ENCODE measurements at places on chromosomes 2 and 18. TPM values are rescaled to one million over a fixed set of nuclear protein-coding genes. Genes with fewer than 3 reads are reported as not detected.

Gene RESP18
- total RNA-seq, result not detected

Gene CPO
- not detected for total RNA-seq

Gene MAPK4
- not detected for total RNA-seq

Gene ANKRD44
- 320 TPM for total RNA-seq

Gene STARD6
- not detected for total RNA-seq

Gene SCYGR4
- total RNA-seq, result not detected

Gene ANKRD53
- total RNA-seq, result 0.88 TPM

Gene EGR4
- not detected for total RNA-seq

Gene KIAA2012
- total RNA-seq, result not detected

Gene RTKN
- total RNA-seq, result 0.95 TPM

Gene SP140
- 57.8 TPM for total RNA-seq

DNA sequence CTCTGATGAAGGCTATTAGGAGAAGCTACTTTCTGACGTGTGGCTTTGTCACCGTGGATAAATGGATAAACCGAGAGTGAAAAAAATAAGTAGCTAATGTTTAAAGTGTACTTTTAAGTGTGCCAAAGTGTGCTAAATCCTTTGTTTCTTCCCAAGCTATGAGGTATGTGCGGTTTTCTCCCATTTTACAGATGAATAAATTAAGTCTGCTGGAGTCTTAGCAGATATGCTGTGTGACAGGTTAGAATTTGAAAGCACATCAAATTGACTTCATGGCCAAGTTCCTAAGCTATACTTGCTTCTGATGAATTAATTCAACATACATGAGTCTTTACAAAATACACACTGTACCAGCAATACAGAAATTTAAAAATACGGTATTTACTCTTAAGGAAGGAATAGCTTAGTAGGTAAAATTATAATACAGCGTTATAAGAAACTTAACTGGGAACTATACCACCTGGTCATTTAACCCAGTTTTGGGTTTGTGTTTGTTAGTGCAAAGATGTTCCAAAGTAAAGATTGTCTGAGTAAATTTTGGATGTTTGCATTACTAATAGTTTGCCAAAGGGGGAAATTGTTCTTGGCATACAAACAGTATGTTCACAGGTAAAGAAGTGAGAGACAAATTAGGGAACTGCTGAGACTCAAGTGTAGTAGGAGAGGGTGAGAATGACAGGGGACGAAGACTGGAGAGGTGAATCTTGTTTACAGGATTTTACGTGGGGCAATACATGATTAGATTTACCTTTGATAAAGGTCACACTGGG, 1.4 kb downstream of the AGPS start:
- no peak for DNase-seq
- peaks cover 18% of the 10 kb centered on the region for H3K4me1 ChIP-seq
- no peak overlapping the region for H3K4me3 ChIP-seq
- no peaks in the 10 kb centered on the region for H3K36me3 ChIP-seq
- no peak overlapping the region for H3K27ac ChIP-seq

DNA sequence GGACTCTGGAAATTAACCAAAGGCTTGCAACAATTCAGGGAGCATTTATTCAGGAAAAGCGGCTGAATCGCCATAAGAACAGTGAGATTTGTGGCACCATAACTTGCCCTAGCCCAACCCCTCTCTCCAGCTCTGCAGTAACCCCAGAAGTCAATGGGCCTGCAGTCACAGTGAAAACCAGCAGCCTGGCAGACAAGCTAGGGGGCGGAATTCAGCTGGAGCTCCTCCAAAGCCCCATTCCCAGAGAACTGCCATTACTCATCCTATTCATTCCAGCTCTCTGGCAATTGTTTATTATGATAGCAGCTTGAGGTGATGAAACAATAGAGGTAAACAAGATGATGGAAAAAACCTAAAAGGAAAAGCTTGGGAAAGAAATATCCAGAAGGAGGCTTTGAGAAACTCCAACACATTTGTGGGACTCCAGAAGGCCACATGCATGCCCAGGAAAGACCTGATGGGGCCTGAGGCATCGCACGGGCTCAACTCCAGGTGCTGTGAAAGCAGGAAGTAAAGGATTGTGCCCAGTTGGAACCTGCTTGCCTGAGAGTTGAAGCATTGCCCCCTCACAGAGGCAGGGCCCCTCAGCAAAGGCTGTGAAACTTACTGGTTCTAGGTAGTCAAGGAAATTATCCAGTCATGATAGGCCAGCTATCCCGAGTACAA, 126.7 kb downstream of the TWIST2 start:
- no peak for DNase-seq
- H3K27me3 ChIP-seq, result peaks cover 4% of the 10 kb centered on the region
- H3K4me1 ChIP-seq, result no peaks in the 10 kb centered on the region
- peak overlapping the region; percentile 38 for H3K4me3 ChIP-seq
- H3K36me3 ChIP-seq, result no peaks in the 10 kb centered on the region
- H3K27ac ChIP-seq, result no peak overlapping the region

GRCh38 chr2:241509155-241509784, 886 bp upstream of the STK25 start:
- peak overlapping the region; percentile 56 for H3K4me3 ChIP-seq
- peaks cover 4% of the 10 kb centered on the region for H3K4me1 ChIP-seq
- H3K36me3 ChIP-seq, result no peaks in the 10 kb centered on the region

DNA sequence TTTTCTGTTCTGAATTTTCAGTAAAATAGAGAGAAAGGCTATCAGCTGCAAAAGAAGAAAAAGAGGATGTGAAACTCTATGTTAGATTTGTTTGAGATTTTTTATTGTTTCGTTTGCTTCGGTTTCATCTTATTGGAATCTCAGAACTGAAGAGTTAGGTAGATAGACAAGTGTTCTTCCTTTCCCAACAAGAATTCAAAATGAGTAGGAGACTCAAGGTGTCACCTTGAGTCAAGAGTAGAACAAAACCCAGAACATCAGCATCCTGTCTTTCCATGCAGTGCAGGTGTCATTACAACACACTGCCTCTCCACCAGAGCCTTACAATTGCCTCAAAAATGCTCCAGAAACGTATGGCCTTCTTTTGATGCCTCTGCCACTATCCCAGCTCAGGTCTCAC, 21.1 kb downstream of the NBAS start:
- H3K36me3 ChIP-seq, result peaks cover 4% of the 10 kb centered on the region
- H3K4me1 ChIP-seq, result no peaks in the 10 kb centered on the region
- no peak overlapping the region for H3K27ac ChIP-seq

- H3K27me3 ChIP-seq, result peaks cover 19% of the 10 kb centered on the region
- no peak overlapping the region for H3K27ac ChIP-seq
- no peaks in the 10 kb centered on the region for H3K36me3 ChIP-seq
- DNase-seq, result no peak
- H3K4me3 ChIP-seq, result no peak overlapping the region
Measured at GRCh38 chr2:242011167-242011513, 141.6 kb downstream of the RTP5 start.

GRCh38 chr2:145753041-145753608, 1233.2 kb upstream of the ZEB2 start:
- H3K4me1 ChIP-seq, result no peaks in the 10 kb centered on the region
- no peak for DNase-seq
- no peaks in the 10 kb centered on the region for H3K27me3 ChIP-seq
- no peak overlapping the region for H3K27ac ChIP-seq

GRCh38 chr2:131577812-131578211, 50.1 kb downstream of the CCDC74A start:
- no peak overlapping the region for H3K4me3 ChIP-seq
- no peak for DNase-seq
- no peak overlapping the region for H3K27ac ChIP-seq
- no peaks in the 10 kb centered on the region for H3K36me3 ChIP-seq
- peaks cover 7% of the 10 kb centered on the region for H3K27me3 ChIP-seq

GRCh38 chr2:232502511-232502910, 14.9 kb upstream of the ECEL1 start:
- H3K27me3 ChIP-seq, result peaks cover 80% of the 10 kb centered on the region
- no peak overlapping the region for H3K4me3 ChIP-seq
- peaks cover 14% of the 10 kb centered on the region for H3K4me1 ChIP-seq

- no peak overlapping the region for H3K4me3 ChIP-seq
- no peak overlapping the region for H3K27ac ChIP-seq
- H3K4me1 ChIP-seq, result no peaks in the 10 kb centered on the region
- H3K27me3 ChIP-seq, result peaks cover 34% of the 10 kb centered on the region
- no peaks in the 10 kb centered on the region for H3K36me3 ChIP-seq
- DNase-seq, result no peak
Measured at GRCh38 chr2:42902939-42903709, 110.7 kb upstream of the HAAO start.

- no peak for DNase-seq
- H3K4me3 ChIP-seq, result no peak overlapping the region
- H3K36me3 ChIP-seq, result no peaks in the 10 kb centered on the region
- H3K27me3 ChIP-seq, result no peaks in the 10 kb centered on the region
Measured at GRCh38 chr18:22005191-22005841, 164.1 kb upstream of the GATA6 start.

- peak within 1 kb of the TSS; percentile 97 for H3K27ac ChIP-seq
- H3K4me1 ChIP-seq, result peaks cover 13% of the 10 kb centered on the region
- no peaks in the 10 kb centered on the region for H3K36me3 ChIP-seq
- no peaks in the 10 kb centered on the region for H3K27me3 ChIP-seq
- peak within 1 kb of the TSS; percentile 86 for H3K4me3 ChIP-seq
- peak; percentile 72 for DNase-seq
Measured at GRCh38 chr2:88016086-88016959, at the start of gene RNU2-63P. Gene RNU2-63P, minus strand, starts transcription at chr2:88016547.

DNA sequence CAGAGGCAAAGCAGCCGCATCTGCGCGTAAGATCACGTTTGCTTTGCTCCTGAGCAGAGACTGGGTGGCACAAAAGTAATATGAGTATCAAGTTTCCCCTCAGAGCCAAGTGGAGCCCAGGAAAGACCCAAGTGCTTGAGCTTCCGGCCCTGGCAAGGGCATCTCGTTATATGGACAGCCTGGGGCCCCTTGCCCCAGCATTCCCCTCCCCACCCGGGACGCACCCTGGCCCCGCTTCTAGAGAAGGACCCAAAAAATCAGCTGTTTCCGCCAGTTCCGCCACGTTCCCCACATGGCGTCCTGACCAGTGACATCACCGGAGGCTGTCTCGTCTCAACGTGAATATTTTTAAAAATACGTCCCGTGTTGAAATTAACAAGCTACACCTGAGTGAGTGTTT, 135.1 kb downstream of the NFATC1 start:
- H3K4me3 ChIP-seq, result no peak overlapping the region
- H3K27ac ChIP-seq, result no peak overlapping the region
- H3K27me3 ChIP-seq, result no peaks in the 10 kb centered on the region
- DNase-seq, result no peak
- peaks cover 18% of the 10 kb centered on the region for H3K4me1 ChIP-seq

- DNase-seq, result no peak
- H3K27me3 ChIP-seq, result peaks cover 8% of the 10 kb centered on the region
- no peak overlapping the region for H3K4me3 ChIP-seq
- no peaks in the 10 kb centered on the region for H3K4me1 ChIP-seq
- no peak overlapping the region for H3K27ac ChIP-seq
Measured at GRCh38 chr18:74434466-74434865, 22.6 kb downstream of the DIPK1C start.

All from T-cell (primary cell).